Stimulated activated CD4-positive, alpha-beta T cell treated with anti-CD3 and anti-CD28 coated beads, Interleukin-1b, Interleukin-23, amount 100 ng/mL, for 48 hours (primary cell): ENCODE measurements at places on chromosomes 16 and 17.

GRCh38 chr16:31074814-31075183 lies 577 bp downstream of the ZNF646 start:
- no peak for DNase-seq

DNA sequence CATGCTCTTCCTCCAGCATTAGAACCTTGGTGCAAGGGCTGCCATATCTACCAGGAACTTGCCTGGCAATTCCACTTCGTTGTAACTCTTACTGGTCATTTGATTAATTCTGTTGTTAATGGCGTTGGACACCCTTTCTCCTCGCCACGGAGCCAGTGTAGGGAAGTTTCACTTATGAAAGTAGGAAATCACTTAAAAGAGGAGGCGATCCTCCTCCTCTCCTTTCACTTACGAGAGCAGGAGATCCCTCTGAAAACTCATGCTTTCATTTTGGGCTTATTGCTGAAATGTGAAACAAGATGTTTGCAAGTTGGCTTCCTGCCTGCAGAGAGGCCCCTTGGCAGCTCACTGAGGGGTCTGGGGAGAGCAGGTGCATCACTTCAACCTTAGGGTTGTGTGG lies 226.0 kb downstream of the SNX29 start:
- no peak for DNase-seq

DNA sequence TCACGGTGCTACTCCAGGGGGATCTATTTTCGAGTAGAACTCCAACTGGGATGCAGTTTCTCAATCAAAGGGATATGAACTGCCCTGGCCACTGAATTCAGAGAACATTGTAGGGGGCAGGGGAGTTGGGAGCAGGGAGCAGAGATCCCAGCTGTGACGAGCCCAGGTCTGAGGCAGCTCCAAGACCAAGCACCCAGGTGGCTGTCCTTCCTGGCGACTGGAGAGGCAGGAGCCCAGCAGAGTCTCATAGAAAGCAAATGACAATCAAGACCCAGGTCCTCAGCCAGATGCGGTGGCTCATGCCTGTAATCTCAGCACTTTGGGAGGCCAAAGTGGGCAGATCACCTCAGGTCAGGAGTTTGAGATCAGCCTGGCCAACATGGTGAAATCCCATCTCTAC lies 60.1 kb downstream of the TK2 start:
- no peak for DNase-seq

DNA sequence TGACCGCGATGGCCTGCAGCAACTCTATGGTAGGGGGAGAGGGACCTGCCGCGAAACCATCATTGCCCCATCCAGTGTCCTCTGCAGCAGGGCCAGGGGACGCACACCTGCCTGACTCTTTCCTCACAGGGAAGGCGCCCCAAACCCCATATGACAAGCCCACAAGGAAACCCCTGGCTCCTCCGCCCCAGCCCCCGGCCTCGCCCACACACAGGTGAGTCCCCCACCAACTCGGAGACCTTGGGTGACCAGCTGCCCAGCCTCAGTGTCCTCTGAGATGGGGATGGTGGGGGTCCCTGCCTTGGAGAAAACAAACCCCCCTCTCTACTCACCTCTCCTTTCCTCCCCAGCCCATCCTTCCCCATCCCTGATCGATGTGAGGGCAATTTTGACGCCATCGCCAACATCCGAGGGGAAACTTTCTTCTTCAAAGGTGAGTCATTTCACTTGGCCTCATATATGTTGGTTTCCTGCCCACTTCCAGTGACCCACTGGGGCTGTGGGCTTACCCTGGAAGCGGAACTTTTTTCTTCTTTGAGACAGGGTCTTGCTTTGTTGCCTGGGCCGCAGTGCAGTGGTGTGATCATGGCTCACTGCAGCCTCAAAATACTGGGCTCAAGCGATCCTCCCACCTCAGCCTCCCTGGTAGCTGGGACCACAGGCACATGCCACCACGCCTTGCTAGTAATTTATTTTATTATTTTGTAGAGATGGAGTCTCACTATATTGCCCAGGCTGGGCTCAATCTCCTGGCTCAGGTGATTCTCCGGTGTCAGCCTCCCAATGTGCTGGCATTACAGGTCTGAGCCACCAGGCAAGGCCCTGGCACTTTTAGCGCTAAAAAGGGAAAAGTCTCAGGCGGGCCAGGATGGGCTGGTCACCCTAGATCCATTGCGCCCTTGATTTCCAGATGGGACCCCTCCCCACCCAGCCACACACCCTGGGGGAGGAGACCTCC lies 8.0 kb upstream of the IL32 start:
- DNase-seq = no peak

DNA sequence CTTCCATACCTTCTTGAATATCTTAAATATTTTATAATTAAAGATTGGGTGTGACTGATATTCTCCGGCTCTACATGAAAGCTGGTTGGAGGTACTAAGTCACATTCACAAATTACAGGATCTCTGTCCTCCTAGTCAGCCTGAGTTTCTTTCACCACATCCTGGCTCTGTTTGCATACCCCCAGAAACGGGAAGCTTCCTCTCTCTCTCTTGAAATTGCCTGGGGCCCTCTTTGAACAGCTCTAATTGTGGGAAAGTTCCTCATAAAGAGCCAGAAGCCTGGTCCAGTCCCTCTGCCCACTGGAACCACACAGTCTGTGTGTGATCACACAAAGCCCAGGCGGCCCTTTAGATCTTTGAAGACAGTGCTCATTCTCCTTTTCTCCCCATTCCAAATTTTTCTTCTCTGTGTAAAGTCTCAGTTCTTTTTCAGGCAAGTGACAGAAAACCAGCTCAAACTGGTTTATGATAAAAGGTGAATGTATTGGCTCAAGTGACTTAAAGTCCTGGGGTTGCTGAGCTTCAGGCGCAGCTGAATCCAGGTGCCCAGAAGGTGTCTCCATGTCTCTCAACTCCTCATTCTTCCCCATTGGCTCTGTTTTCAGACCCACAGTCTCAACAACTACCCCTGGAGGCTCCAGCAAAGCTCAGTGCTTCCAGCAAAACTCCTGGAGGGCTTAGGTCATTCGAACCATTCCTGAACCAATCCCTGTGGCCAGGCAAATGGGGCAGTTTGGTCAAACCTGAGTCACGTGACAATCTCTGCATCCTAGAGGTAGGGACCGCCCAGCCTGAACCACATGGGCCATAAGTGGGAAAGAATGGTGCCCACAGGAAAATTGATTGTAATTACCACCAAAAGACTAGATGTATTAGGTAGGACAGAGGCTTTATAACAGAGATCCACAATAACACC lies 8.5 kb upstream of the RAI1 start:
- no peak for DNase-seq

GRCh38 chr17:32111141-32111771 lies 31.0 kb upstream of the RHOT1 start:
- DNase-seq = peak; percentile 40

GRCh38 chr16:56408379-56409098 lies 16.8 kb downstream of the AMFR start:
- DNase-seq = no peak

- peak; percentile 57 for DNase-seq
Observed at GRCh38 chr17:57607553-57608120, 137.5 kb downstream of the CCDC182 start.

DNA sequence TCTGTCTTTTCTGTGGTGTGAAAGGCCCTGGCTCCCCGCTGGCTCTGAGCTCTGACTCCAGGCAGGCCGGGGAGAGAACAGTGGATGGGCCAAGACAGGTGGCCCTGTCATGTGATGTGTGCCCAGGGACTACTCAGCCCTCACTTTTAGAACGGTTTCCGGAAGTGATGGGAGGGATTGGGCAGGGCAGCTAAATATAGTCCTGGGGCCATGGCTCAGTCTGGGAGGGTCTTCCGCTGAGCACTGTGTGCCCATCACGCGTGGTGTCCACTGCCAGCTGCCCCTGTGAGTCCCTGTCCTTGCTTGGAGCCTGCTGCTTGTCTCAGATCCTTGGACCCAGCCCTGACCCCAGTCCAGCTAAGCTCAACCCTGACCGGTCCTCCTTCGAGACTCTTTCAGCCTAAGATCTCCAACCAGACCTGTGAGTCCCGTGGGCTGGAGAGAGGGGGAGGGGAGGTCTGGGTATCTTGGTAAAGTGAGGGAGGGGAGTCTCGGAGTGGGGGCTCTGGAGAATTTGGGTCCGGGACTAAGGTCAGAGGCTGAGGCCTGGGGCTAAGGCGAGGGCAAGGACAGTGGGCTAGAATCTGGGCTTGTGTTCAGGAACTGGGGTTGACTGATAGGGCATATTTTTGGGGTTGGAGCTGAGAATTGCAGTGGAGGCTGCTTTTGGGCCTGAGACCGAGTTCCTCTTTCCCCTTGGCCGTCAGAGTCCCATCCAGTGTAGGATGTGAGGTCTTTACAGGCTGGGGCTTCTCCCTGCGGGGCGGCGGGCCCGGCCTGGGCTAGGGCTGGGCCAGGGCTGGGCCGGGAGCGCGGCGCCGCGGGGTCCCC lies at the start of gene TRIM72:
Gene TRIM72, plus strand, starts transcription at position 243 of the 831 bp plus-strand sequence. CDS start 620 bp downstream, outside the sequence.
- DNase-seq = no peak

GRCh38 chr16:31488468-31489297 lies 5.8 kb downstream of the SLC5A2 start:
- no peak for DNase-seq

DNA sequence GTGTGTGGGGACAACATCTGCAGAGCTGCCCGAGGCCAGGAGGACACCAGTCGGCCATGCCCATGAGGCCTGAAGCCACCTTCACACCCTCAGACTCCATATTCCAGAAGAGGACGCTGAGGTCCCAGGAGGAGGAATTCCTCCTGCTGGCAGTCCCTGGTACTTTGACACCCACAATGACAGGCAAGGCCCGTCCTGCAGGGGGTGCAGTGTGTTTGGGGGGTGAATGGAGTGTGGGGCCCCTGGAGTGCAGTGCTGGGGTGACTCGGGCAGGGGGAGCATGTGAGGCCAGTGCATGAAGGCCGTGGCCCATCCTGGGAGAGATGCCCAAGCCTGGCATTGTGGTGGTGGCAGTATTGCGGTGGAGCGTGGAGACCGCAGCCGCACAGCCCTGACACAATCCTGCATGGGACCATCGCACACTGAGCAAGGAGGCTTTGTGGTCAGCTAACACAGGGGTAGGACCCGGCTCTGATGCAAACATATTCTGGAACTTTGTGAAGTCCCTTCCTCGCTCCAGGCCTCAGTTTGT lies 52.2 kb downstream of the ZDHHC7 start:
- no peak for DNase-seq

- peak; percentile 55 for DNase-seq
Observed at GRCh38 chr16:88924834-88925539, 52.0 kb downstream of the CBFA2T3 start.
